ENCODE measurements at places on chromosomes 3 and 15. TPM values are rescaled to one million over a fixed set of nuclear protein-coding genes. Genes with fewer than 3 reads are reported as not detected.

- no peak overlapping the region for H3K27ac ChIP-seq
- H3K4me1 ChIP-seq: no peaks in the 10 kb centered on the region
- no peaks in the 10 kb centered on the region for H3K36me3 ChIP-seq
- H3K4me3 ChIP-seq: no peak overlapping the region
Observed at GRCh38 chr3:184039414-184039813, 7.9 kb downstream of the HTR3D start.

DNA sequence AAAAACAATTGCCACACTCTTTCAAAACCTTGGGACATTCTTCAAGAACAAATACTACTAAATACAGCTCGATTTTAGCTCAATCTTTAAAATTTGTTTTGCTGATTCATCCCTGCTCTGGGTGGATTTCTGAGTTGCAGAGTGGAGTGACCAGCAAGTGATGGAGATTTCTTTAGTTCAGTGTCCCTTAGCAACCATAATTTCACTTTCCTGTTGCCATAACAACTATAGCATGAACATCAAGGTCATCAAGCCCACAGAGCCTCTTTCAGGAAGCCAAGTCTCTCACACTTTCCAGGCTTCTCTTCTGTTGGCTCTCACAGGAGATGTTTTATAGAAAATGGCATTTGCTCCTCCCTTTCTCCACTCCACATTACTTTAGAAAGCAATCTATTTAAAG is 597.2 kb upstream of the ADAMTS9 start:
- H3K4me3 ChIP-seq: no peak overlapping the region
- H3K27me3 ChIP-seq: peaks cover 5% of the 10 kb centered on the region
- no peaks in the 10 kb centered on the region for H3K36me3 ChIP-seq
- H3K4me1 ChIP-seq: no peaks in the 10 kb centered on the region
- H3K27ac ChIP-seq: no peak overlapping the region
- DNase-seq: no peak

DNA sequence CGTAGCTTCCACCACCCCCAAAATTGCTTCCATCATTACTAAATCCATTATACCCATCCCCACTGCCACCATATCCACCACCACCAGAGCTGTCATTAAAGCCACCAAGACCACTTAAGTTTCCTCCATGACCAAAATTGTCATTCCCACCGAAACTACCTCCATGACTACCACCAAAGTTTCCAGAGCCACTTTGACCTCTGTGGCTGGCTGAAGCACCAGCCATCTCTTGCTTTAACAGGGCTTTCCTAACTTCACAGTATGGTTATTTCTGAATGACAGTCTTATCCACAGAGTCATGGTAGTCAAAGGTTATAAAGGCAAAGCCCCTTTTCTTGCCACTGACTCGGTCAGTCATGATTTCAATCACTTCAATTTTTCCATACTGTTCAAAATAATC is 24.3 kb upstream of the DENND4A start:
- H3K4me3 ChIP-seq: no peak overlapping the region
- H3K4me1 ChIP-seq: no peaks in the 10 kb centered on the region
- no peak for DNase-seq
- no peaks in the 10 kb centered on the region for H3K36me3 ChIP-seq
- H3K27ac ChIP-seq: no peak overlapping the region

GRCh38 chr3:122932251-122932967 is 95.2 kb downstream of the SEMA5B start:
- no peak for DNase-seq
- H3K27ac ChIP-seq: no peak overlapping the region
- no peak overlapping the region for H3K4me3 ChIP-seq
- peaks cover 11% of the 10 kb centered on the region for H3K27me3 ChIP-seq
- no peaks in the 10 kb centered on the region for H3K36me3 ChIP-seq

DNA sequence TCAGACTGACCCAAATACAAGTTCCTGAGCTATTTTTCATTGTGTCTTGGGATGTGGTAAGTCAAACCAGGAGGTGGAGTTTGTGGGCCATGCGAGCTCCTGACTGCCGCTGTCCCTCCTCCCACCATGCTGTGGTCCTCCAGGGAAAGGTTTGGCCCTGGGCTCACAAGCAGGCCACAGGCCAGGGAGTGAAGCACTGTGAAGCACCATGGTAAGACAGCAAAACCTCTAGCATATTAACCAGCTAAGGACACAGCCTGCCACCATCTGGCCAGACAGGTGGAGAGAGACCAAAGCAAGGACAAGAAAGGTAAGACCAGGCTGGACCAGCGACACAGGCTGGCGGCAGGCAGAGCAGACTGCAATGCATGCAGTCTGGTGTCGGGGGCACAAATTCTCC is 15.3 kb downstream of the RAB43 start:
- no peaks in the 10 kb centered on the region for H3K27me3 ChIP-seq
- no peak overlapping the region for H3K4me3 ChIP-seq
- peaks cover 9% of the 10 kb centered on the region for H3K4me1 ChIP-seq
- no peak for DNase-seq
- no peak overlapping the region for H3K27ac ChIP-seq
- H3K36me3 ChIP-seq: peaks cover 4% of the 10 kb centered on the region

GRCh38 chr3:38317192-38317759 is 29.3 kb upstream of the XYLB start:
- H3K27me3 ChIP-seq: peaks cover 5% of the 10 kb centered on the region
- no peak overlapping the region for H3K27ac ChIP-seq
- H3K4me1 ChIP-seq: no peaks in the 10 kb centered on the region

DNA sequence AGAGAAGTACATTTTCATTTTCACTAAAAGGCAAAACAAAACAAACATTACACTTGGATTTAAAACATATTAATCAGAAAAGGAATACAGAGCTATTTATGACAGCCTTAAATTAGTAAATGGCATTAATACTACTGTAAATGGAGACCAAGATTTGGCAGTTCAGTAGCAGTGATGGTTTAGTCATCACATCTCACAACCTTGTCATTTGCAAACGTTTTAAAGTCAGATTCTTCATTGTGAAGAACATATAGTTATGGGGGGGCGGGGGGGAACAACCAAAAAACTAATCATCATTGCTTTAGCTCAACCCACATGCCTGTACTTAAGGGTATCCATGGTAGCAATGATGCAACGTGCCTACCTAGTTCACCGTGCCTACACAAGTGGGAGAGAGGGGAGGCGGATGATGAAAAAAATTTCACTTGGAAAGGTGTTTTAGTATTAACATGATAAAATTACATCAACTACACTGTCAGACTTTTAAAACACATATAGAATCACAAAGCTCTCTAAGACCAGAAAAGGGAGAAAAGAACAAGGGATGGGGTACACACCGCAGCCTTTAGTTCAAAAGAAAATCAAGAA is 40.1 kb downstream of the DLG1 start:
- DNase-seq: no peak
- H3K27me3 ChIP-seq: no peaks in the 10 kb centered on the region
- H3K4me1 ChIP-seq: peaks cover 5% of the 10 kb centered on the region
- no peak overlapping the region for H3K27ac ChIP-seq
- H3K36me3 ChIP-seq: peaks cover 3% of the 10 kb centered on the region

DNA sequence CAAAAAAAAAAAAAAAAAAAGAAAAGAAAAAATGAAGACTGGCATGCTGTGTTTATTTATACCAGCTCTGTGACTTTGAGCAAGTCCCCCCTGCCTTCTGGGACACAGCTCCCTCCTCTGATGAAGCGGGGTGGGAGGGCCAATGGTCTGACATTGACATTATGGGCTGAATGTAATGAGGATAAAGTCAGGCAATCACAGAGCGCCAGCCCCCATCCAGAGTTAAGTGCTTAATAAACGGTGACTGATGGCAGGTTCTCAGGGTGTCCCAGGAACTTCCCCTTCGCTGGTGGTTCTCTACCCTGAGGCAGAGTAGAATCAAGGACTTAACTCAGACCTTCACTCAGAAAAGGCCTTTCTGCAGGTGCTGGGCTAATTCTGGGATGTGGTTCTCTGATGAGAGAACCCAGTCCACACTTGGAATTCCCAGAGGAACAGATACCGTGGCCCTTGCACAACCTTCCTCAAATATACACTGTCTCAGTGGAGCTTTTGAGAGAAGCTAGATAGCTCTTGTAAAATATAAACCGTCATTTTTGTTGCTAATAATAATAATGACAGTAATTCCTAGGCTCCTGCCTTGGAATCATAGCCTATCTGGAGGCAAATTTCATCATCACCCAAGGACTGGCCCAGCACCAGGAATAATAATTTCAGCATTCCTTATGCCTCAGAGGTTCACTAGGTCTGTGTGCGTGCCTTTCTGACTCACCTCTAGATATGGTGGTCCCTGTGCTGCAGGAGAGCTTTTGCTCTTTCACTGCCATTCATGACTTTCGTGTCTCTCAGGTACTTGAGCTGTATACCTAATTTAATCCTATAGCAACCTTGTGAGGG is 115.8 kb downstream of the RPLP1 start:
- H3K4me3 ChIP-seq: no peak overlapping the region
- no peak for DNase-seq
- H3K36me3 ChIP-seq: peaks cover 8% of the 10 kb centered on the region
- H3K4me1 ChIP-seq: peaks cover 7% of the 10 kb centered on the region

- peaks cover 11% of the 10 kb centered on the region for H3K4me1 ChIP-seq
- H3K4me3 ChIP-seq: no peak overlapping the region
- no peak for DNase-seq
- H3K27me3 ChIP-seq: no peaks in the 10 kb centered on the region
- no peak overlapping the region for H3K27ac ChIP-seq
- H3K36me3 ChIP-seq: no peaks in the 10 kb centered on the region
Observed at GRCh38 chr3:148873270-148873927, 8.3 kb downstream of the CPA3 start.

- no peaks in the 10 kb centered on the region for H3K27me3 ChIP-seq
- H3K27ac ChIP-seq: no peak overlapping the region
- H3K4me3 ChIP-seq: no peak overlapping the region
- DNase-seq: no peak
- H3K4me1 ChIP-seq: peaks cover 21% of the 10 kb centered on the region
Observed at GRCh38 chr3:150256318-150256717, 151.8 kb upstream of the TSC22D2 start.

- no peak overlapping the region for H3K27ac ChIP-seq
- no peaks in the 10 kb centered on the region for H3K36me3 ChIP-seq
- no peak for DNase-seq
- H3K4me3 ChIP-seq: no peak overlapping the region
- peaks cover 3% of the 10 kb centered on the region for H3K27me3 ChIP-seq
Observed at GRCh38 chr3:183584914-183585280, 29.4 kb upstream of the KLHL6 start.

DNA sequence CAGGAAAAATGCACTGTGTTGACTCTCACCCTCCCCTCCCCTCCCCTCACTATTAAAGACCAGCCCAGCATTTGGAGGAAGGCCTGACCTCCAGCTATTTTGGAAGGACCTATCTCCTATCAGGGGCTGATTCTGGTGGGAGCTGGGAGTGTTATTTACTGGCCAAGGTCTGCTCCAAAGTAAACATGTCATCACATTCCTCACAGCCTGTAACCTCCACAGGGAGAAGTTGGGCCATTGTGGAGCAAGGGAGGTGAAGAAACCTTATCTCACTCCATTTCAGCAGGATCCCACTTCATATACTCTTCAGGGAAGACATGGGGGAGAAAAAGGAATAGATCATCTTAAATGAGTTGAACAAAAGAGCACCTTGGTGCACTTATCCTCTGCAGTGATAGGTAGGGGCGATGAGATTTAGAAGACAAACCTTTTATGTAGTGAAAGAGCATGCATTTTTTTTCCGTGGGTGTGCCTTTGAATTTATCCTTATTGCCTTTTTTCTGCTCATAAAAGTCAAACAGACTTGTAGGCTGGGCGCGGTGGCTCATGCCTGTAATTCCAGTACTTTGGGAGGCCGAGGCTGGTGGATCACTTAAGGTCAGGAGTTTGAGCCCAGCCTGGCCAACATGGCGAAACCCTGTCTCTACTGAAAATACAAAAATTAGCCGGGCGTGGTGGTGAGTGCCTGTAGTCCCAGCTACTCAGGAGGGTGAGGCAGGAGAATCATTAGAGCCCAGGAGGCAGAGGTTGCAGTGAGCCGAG is 15.6 kb upstream of the FLNB start:
- H3K36me3 ChIP-seq: no peaks in the 10 kb centered on the region
- peak overlapping the region; percentile 63 for H3K27ac ChIP-seq
- no peak overlapping the region for H3K4me3 ChIP-seq
- H3K27me3 ChIP-seq: no peaks in the 10 kb centered on the region
- H3K4me1 ChIP-seq: peaks cover 9% of the 10 kb centered on the region

DNA sequence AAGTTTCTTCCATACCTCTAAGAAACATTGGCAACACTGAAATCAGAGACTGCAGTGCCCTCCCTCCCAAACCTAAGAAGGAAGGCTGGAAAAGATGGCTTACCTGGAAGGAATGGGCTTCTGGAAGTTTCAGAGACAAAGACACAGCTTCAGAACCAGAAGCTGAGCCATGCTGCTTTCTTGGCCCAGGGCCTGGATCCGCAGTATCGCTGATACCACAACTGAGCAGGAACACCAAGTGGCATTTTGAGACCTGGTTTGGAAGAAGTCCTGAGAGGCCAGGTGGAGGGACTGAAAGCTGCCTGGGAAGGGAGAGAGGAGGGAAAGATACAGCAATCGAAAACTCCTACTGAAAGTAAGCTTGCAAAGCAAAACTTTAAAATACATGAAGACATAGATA is 19.8 kb downstream of the GPR160 start:
- H3K27me3 ChIP-seq: no peaks in the 10 kb centered on the region
- peak overlapping the region; percentile 91 for H3K27ac ChIP-seq
- H3K36me3 ChIP-seq: peaks cover 11% of the 10 kb centered on the region
- peaks cover 39% of the 10 kb centered on the region for H3K4me1 ChIP-seq

DNA sequence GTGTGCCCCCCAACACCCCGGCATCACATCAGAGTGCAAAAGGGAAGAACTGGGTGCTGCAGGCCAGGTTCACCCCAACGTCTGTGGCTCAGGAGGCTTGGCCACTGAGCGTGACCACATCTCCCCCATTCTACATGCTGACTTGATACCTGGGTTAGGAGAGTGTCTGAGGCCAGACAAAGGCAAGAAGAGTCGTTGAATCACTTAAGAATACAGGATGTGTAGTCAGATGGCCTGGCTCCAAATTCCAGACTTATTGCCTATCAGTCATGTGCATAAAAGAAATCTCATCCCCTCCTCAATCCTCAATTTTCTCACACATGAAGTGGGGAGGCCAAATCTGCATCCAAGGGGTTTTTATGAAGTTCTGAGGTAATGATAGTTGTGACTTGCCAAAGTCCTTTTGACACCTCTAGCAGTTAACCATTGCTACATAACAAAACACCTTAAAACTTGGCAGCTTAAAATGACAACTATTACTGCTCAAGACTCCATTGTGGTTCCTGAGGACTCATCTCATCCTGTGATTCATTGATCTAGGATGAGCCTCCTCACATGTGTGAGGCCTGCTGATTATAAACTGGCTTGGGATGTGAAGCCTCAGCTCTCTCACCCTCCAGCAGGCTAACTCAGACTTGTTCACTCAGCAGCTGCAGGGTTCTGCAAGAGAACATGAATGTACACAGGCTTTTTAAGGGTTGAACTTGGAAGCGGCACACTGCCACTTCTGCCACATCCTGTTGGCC is 138.8 kb upstream of the TLE3 start:
- peaks cover 3% of the 10 kb centered on the region for H3K36me3 ChIP-seq
- peaks cover 60% of the 10 kb centered on the region for H3K27me3 ChIP-seq
- H3K27ac ChIP-seq: no peak overlapping the region

GRCh38 chr3:147385059-147386012 is 21.0 kb downstream of the ZIC4 start:
- H3K27me3 ChIP-seq: peaks cover 99% of the 10 kb centered on the region
- H3K4me3 ChIP-seq: no peak overlapping the region
- no peaks in the 10 kb centered on the region for H3K36me3 ChIP-seq
- no peaks in the 10 kb centered on the region for H3K4me1 ChIP-seq
- H3K27ac ChIP-seq: no peak overlapping the region
- no peak for DNase-seq

- H3K36me3 ChIP-seq: no peaks in the 10 kb centered on the region
- H3K27ac ChIP-seq: no peak overlapping the region
- no peaks in the 10 kb centered on the region for H3K27me3 ChIP-seq
- H3K4me3 ChIP-seq: no peak overlapping the region
- no peak for DNase-seq
Observed at GRCh38 chr3:8223766-8224165, 277.9 kb upstream of the LMCD1 start.

The PCLAF gene
- 33.7 TPM for total RNA-seq

The CPN2 gene
- not detected for total RNA-seq

The TRIP4 gene
- 27.5 TPM for total RNA-seq

The ITGB5 gene
- total RNA-seq: 58.8 TPM

The MORC1 gene
- not detected for total RNA-seq

The GOLGA8K gene
- 0.18 TPM for total RNA-seq
